ENCODE measurements at places on chromosomes 5 and 9. TPM values are rescaled to one million over a fixed set of nuclear protein-coding genes. Genes with fewer than 3 reads are reported as not detected.

GRCh38 chr9:109048822-109049221, 35.5 kb upstream of the CTNNAL1 start:
- no peak overlapping the region for H3K4me3 ChIP-seq
- DNase-seq, result no peak
- H3K4me1 ChIP-seq, result no peaks in the 10 kb centered on the region
- no peaks in the 10 kb centered on the region for H3K27me3 ChIP-seq

Gene LCN6
- 10.0 TPM for total RNA-seq

Gene PURA
- total RNA-seq, result 47.7 TPM

GRCh38 chr5:156219483-156220005, 107.4 kb upstream of the SGCD start:
- no peaks in the 10 kb centered on the region for H3K27me3 ChIP-seq
- H3K27ac ChIP-seq, result no peak overlapping the region
- H3K36me3 ChIP-seq, result no peaks in the 10 kb centered on the region

- no peak for DNase-seq
- H3K27me3 ChIP-seq, result no peaks in the 10 kb centered on the region
- H3K4me3 ChIP-seq, result no peak overlapping the region
- H3K36me3 ChIP-seq, result no peaks in the 10 kb centered on the region
- H3K4me1 ChIP-seq, result no peaks in the 10 kb centered on the region
These were observed 467.7 kb upstream of the ACO1 start for GRCh38 chr9:31916591-31917241.

- peaks cover 15% of the 10 kb centered on the region for H3K27me3 ChIP-seq
- no peak overlapping the region for H3K27ac ChIP-seq
- no peaks in the 10 kb centered on the region for H3K36me3 ChIP-seq
- peak overlapping the region; percentile 61 for H3K4me3 ChIP-seq
- peak; percentile 64 for DNase-seq
- H3K4me1 ChIP-seq, result peaks cover 8% of the 10 kb centered on the region
These were observed 1058.5 kb upstream of the DMAC1 start for GRCh38 chr9:8857926-8858595.

DNA sequence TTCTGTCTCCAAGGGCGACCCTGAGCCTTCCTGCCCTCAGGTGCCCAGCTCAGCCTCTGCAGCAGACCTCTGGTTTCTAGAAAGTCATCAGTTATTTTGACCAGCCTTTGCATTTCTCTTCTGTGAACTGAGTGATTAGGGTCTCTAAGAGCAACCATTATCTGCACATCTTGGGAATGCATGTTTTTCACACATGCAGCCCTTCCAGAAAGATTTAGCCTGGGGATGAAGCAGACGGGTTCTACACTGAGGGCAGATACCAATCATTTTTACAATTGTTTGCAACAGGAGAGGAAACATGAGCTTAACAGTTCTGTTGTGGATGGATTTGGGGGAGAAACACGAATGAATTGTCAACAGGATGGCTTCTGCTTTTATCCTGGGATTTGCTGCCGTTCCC, 90.1 kb upstream of the PITX1 start:
- no peak overlapping the region for H3K27ac ChIP-seq
- H3K36me3 ChIP-seq, result no peaks in the 10 kb centered on the region
- no peak overlapping the region for H3K4me3 ChIP-seq
- DNase-seq, result no peak
- no peaks in the 10 kb centered on the region for H3K27me3 ChIP-seq

GRCh38 chr9:98709968-98710965, 1.5 kb upstream of the GABBR2 start:
- peaks cover 19% of the 10 kb centered on the region for H3K4me1 ChIP-seq
- no peak overlapping the region for H3K27ac ChIP-seq
- H3K4me3 ChIP-seq, result no peak overlapping the region
- H3K27me3 ChIP-seq, result peaks cover 4% of the 10 kb centered on the region
- H3K36me3 ChIP-seq, result no peaks in the 10 kb centered on the region

- H3K36me3 ChIP-seq, result no peaks in the 10 kb centered on the region
- H3K27me3 ChIP-seq, result no peaks in the 10 kb centered on the region
- H3K27ac ChIP-seq, result no peak overlapping the region
- no peak overlapping the region for H3K4me3 ChIP-seq
- DNase-seq, result no peak
These were observed 39.5 kb downstream of the PLPP1 start for GRCh38 chr5:55495216-55495615.

Gene TLX3
- not detected for total RNA-seq

Gene GRM6
- total RNA-seq, result not detected

- no peak overlapping the region for H3K4me3 ChIP-seq
- H3K36me3 ChIP-seq, result no peaks in the 10 kb centered on the region
- DNase-seq, result no peak
- H3K27me3 ChIP-seq, result peaks cover 71% of the 10 kb centered on the region
- no peak overlapping the region for H3K27ac ChIP-seq
- H3K4me1 ChIP-seq, result peaks cover 58% of the 10 kb centered on the region
These were observed 2.8 kb upstream of the PRDM12 start for GRCh38 chr9:130661451-130662098.

DNA sequence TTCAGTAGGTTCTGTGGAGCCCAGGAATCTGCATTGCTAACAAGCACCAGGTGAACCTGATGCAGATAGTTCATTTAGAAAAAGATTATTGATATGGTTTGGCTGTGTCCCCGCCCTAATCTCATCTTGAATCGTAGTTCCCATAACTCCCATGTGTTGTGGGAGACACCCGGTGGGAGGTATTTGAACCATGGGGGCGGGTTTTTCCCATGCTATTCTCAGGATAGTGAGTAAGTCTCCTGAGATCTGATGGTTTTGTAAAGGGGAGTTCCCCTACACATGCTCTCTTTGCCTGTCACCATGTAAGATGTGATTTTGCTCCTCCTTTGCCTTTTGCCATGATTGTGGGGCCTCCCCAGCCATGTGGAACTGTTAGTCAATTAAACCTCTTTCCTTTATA, 212.0 kb downstream of the RAB3C start:
- H3K27ac ChIP-seq, result no peak overlapping the region
- DNase-seq, result no peak
- no peaks in the 10 kb centered on the region for H3K27me3 ChIP-seq
- H3K4me3 ChIP-seq, result no peak overlapping the region

- no peak for DNase-seq
- no peaks in the 10 kb centered on the region for H3K36me3 ChIP-seq
- no peak overlapping the region for H3K27ac ChIP-seq
These were observed 482.6 kb downstream of the PTPRD start for GRCh38 chr9:10130061-10130675.

DNA sequence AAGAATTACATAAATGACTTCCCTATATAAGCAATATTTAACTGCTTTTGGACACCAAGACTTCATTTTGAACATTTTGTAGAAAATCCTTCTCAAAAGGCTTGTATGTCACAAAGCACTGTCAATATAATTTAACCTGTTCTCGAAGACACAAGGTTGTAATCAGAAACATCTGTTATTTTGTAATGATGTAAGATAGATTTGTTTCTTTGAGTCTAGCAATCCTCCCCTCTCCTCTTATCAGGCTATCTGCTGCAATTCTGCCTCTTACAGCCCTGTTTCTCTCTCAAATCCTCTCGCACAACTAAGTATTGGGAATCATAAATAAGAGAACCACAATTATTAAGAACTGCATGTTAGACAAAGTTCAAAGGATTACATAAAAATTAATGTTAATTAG, 18.6 kb upstream of the TARS1 start:
- H3K36me3 ChIP-seq, result no peaks in the 10 kb centered on the region
- no peak for DNase-seq
- H3K27me3 ChIP-seq, result no peaks in the 10 kb centered on the region
- no peaks in the 10 kb centered on the region for H3K4me1 ChIP-seq
- no peak overlapping the region for H3K27ac ChIP-seq

DNA sequence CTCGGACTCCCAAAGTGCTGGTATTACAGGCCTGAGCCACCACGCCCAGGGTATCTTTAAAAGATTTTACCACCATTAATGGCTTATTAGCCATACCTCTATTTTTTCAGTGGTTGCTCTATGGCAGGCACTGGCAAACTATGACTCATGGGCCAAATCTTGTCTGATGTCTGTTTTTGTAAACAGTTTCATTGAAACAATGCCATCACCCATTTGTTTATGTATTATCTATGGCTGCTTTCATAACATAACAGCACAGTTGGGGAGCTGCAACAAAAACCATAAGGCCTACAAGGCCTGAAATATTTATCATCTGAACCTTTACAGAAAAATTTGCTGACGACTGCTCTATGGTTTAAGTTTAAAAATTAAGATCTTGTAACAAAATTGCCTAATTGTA, 66.8 kb downstream of the SLC38A9 start:
- no peak for DNase-seq
- no peaks in the 10 kb centered on the region for H3K36me3 ChIP-seq

DNA sequence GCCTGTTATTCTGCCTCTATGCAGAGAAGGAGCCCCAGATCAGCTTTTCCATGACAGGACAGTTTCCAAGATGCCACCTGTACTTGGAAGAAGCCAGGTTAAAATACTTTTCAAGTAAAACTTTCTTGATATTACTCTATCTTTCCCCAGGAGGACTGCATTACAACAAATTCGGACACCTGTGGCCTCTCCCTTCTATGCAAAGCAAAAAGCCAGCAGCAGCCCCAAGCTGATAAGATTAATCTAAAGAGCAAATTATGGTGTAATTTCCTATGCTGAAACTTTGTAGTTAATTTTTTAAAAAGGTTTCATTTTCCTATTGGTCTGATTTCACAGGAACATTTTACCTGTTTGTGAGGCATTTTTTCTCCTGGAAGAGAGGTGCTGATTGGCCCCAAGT, 301 bp upstream of the IL4 start:
- DNase-seq, result no peak
- H3K27me3 ChIP-seq, result no peaks in the 10 kb centered on the region
- H3K27ac ChIP-seq, result no peak overlapping the region

Gene TMEM252
- not detected for total RNA-seq

Gene PCDHGA6
- 5.6 TPM for total RNA-seq

- no peaks in the 10 kb centered on the region for H3K36me3 ChIP-seq
- DNase-seq, result no peak
- H3K4me1 ChIP-seq, result no peaks in the 10 kb centered on the region
- H3K27ac ChIP-seq, result no peak overlapping the region
- no peaks in the 10 kb centered on the region for H3K27me3 ChIP-seq
- H3K4me3 ChIP-seq, result no peak overlapping the region
These were observed 95.9 kb downstream of the NLN start for GRCh38 chr5:65817931-65818330.

Gene SV2C
- total RNA-seq, result not detected

Gene CCNO
- 9.7 TPM for total RNA-seq

Gene KCNIP1
- total RNA-seq, result not detected

Gene FOXD4L4
- total RNA-seq, result 0.27 TPM

DNA sequence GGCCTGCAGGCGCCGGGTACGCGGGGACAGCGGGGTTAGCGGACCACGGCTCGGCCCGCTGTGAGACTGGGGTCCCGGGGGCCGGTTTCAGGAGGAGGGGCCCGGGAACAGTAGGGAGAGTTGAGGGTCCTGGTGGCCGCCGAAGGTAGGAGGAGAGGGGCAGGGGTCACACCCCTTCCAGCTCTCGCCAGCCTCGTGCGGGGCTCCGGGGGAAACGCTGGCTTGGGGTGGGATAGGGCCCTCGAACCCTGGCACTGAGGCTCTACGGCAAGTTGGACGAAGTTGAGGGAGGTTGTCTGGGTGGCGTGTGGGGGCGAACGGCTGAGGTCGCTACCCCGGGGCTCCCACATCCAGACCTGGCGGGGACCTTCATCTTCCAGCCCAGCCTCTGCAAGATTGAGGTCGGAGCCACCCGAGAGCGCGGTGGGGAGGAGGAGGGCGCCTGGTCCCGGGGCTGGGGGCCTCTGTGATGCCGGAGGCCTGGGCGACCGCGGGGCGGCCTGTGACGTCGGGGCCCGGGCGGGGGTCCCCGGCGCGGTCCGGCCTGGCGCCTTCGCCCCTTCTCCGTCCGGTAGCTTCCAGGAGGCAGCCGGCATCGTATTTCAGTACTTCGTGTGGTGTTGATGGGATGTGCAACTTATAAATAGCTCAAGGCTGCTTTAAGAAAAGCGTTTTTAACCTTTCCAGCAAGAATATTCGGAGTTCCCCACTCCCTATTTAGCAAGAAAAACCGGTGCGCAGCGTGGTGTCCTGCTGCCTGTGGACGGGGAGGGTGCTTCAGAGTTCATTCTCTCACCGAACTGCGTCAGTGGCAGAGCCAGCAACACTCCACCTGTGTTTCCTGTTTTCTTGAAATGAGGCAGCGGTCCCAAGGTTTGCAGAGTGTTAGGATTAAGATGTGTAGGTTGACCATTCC, 902 bp downstream of the HABP4 start:
- DNase-seq, result peak; percentile 53
- H3K27ac ChIP-seq, result peak overlapping the region; percentile 73
- H3K27me3 ChIP-seq, result no peaks in the 10 kb centered on the region
- peaks cover 4% of the 10 kb centered on the region for H3K4me1 ChIP-seq
- peak overlapping the region; percentile 59 for H3K4me3 ChIP-seq

- no peak for DNase-seq
- no peaks in the 10 kb centered on the region for H3K27me3 ChIP-seq
- H3K27ac ChIP-seq, result no peak overlapping the region
- peaks cover 18% of the 10 kb centered on the region for H3K4me1 ChIP-seq
These were observed 1.8 kb upstream of the MACROH2A1 start for GRCh38 chr5:135400866-135401265.

DNA sequence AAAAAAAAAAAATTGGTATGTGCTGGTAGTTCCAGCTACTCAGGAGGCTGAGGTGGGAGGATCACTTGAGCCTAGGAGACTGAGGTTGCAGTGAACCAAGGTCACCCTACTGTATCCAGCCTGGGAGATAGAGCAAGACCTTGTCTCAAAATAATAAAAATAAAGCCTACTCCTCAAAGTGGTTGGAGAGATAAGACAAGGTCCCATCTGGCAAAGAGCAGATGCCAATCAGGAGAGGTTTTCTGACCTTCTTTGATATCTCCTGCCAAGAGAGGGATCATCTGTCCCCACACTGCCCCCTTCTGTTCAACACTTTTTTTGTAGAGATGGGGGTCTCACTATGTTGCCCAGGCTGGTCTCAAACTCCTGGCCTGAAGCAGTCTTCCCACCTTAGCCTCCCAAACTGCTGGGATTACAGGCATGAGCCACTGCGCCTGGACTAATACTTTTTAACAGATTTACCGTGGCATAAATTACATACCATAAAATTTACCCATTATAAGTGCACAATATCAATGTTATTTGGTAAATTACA, 64.7 kb downstream of the SH3PXD2B start:
- H3K27ac ChIP-seq, result no peak overlapping the region
- H3K4me1 ChIP-seq, result no peaks in the 10 kb centered on the region
- H3K27me3 ChIP-seq, result no peaks in the 10 kb centered on the region

DNA sequence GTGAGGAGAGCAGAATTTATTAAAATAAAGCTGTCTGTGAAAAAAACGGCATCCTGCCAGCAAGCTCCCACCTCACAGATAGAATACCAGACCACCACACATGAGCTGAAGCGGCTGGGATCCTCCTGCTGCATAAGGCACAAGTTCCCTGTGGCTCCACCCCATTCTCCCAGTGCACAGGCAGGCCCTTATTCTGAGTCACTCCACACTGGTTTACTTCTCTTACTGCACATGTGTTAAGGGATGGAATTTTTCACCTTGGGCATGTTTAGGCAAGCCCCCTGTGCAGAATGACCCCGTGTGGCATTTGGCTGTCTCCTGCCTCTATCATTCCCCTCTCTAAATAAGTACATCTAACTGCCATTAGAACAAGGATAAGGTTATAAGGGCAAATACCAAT, 115.0 kb upstream of the ELAVL2 start:
- no peak overlapping the region for H3K4me3 ChIP-seq
- no peaks in the 10 kb centered on the region for H3K36me3 ChIP-seq
- no peak for DNase-seq

Measured in thyroid gland (tissue), 4 donors.